ENCODE measurements at places on chromosomes 12 and 14.

GRCh38 chr14:75711105-75711795 is 50.2 kb downstream of the TTLL5 start:
- no peak for DNase-seq

GRCh38 chr12:111390910-111391309 is 14.8 kb upstream of the SH2B3 start:
- DNase-seq = no peak

DNA sequence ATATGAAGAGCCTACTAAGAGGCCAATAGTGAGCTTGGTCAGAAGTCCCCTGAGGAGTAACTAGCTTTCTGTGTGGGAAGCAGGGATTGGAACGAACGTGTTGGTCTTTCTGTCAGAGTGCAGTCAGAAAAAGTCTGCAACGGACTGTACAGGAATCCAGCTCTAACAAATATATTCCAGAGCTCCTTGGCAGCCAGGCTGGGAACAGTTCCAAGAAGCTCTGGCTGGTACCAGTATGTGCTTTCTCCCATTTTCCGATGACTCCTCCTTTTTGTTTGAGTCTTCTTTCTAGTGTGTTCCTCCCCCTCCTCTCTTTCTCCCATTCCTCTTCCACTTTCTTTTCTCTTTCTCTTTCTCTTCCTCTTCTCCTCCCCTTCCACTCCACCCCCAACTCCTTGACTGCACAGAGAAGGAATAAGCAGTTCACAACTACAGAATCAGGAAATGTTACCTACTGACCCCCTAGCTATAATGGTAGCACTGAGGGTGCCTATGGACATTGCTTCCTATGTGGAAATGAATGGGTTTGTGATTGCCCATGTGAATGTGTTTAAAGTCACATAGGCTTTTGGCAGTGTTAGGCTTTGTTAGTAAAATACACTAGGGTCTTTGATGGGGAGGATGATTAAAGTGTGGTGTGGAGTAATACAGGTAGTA is 59.9 kb downstream of the TTLL5 start:
- DNase-seq = no peak

- peak; percentile 65 for DNase-seq
Measured at GRCh38 chr14:102094101-102094500, 7.3 kb upstream of the HSP90AA1 start.

GRCh38 chr12:132154941-132155770 is 10.9 kb downstream of the NOC4L start:
- no peak for DNase-seq

DNA sequence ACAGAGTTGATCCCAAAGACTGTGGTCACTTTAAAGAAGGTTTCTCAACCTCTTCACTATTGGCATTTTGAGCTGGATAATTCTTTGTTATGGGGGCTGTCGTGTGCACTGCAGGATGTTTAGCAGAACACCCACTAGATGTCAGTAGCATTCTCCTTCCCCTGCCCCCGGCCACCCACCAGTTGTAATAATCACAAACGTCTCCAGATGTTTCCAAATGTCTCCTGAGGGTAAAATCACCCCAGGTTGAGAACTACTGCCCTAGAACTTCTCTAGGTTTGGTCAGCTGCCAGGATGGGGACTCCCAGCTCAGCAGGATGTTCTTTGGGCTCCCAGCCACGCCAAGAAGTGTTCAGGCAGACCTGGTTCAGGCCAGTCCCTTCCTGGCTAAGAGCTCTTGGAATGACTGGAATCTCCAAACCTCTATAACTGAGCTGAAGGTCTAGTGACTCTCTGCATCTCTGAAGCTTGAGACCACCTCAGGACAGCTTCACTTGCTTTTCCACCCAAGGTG is 12.5 kb upstream of the AJUBA start:
- peak; percentile 34 for DNase-seq

- no peak for DNase-seq
Measured at GRCh38 chr12:127677537-127678131, 589.3 kb upstream of the TMEM132C start.

GRCh38 chr14:76782885-76783566 is 21.8 kb downstream of the VASH1 start:
- no peak for DNase-seq

GRCh38 chr12:73112035-73112816 is 840.1 kb downstream of the TRHDE start:
- DNase-seq = no peak

GRCh38 chr12:131101703-131102492 is 148.2 kb downstream of the ADGRD1 start:
- no peak for DNase-seq

DNA sequence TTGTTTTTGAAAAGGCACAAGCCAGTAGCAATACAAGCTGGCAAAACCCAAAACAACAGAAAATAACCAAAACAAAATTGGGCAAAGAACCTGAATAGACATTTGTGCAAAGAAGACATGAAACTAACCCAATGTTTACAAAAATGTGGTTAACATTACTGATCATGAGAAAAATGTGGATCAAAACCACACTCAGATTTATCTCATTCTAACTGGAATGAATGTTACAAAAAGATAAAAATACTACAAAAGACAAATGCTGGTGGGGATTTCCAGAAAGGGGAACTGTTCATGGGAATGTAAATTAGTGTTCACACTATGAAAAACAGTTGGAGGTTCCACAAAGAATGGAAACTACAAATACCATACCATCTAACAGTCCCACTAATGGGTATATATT is 26.6 kb downstream of the ASCL4 start:
- DNase-seq = no peak

- no peak for DNase-seq
Measured at GRCh38 chr12:57738661-57739237, at the start of gene AGAP2. AGAP2 (minus strand) TSS chr12:57738742; CDS start chr12:57738246, 496 bp downstream.

DNA sequence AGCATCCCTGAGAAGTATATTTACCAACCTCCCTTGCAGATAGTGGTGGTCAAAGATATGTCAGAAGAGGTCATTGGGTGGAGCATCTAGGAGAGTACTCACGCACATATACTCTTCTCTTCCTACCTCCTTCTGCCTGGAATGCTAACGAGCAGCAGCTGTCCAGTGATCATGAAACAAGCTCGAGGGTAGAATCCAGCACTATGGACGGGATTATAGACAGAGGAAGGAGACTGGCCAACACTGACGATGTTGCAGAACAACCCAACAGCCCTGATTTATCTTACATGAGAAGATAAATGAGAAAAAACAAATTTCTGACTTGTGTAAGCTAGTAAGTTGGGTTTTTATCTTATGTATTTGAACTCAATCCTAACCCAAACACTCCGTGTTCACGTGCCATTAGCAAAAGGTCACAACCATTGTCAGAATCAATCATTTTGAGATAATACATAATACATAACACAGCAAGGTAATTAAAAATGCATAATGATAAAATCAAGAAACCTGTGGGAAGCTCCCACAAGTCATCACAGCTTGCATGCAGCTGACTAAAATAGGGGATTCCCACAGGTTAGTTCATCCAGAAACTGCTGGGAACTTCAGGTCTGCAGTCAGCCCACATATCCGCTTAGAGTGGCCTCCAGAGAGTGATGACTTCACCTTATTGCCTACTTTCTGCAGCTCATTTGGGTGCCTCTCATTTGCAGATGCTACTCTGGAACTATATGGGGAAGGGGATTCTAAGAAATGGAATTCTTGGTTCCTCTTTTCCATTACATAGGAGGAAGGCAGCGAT is 36.3 kb upstream of the STK38L start:
- no peak for DNase-seq

- DNase-seq = no peak
Measured at GRCh38 chr12:25715102-25715501, 162.0 kb upstream of the LMNTD1 start.

DNA sequence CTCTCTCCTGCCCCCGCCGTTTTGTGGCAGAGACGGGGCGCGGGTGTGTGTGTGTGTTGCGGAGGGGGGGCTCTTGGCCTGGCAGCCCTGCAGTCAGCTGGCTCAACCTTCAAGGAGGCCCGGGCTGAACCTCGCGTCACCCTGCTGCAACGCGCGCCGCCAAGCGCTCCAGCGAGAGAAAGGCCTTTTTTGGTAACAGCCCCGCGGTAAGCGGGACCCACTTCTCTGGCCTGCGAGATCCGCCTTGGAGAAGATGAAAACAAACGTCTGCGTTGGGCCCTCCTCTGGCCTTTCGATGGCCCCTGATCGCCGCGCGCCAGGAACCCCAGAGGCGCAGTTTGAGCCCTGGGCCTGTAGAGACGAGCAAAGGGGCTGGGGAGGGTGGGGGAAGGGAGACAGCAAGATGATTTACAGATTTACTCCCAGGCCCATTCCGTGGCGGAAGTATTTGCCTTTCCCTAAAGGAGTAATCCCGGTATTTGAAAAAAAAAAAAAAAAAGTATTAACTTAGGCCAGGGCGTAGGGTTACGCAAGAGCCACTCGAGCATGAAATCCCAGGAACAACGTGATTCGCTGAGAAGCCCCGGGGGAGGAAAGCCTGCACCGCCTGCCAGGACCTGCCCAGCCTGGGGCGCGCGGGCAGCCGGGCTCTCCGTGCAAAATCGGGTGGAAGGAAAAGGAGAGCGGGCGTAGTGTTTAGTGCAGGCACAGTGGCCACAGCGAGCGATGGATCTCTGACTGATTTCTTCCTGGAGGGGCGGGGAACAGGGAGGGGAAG is 4.5 kb upstream of the IRF2BPL start:
- peak; percentile 66 for DNase-seq
